ENCODE measurements at places on chromosomes 3 and 15.

DNA sequence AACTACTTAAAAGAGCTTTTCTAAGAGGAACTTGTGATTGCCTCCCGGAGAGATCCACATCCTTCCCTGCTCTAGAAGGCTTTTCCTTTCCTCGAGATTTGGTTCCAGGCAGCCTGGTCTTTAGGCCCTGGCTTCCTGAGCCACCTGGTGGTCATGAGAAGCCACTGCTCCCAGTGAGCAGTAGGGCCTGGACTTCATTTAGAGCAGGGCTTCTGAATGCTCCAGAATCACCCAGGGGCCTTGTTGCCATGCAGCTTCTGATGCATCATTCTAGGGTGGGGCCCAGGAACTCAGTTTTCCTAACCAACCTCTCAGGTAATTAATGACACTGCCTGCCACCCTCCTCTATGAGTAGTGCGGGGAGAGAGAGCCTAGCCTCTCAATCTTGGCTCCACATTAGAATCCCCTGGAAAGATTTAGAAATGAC lies 29.6 kb downstream of the PSMD6 start:
- DNase-seq = peak; percentile 71

DNA sequence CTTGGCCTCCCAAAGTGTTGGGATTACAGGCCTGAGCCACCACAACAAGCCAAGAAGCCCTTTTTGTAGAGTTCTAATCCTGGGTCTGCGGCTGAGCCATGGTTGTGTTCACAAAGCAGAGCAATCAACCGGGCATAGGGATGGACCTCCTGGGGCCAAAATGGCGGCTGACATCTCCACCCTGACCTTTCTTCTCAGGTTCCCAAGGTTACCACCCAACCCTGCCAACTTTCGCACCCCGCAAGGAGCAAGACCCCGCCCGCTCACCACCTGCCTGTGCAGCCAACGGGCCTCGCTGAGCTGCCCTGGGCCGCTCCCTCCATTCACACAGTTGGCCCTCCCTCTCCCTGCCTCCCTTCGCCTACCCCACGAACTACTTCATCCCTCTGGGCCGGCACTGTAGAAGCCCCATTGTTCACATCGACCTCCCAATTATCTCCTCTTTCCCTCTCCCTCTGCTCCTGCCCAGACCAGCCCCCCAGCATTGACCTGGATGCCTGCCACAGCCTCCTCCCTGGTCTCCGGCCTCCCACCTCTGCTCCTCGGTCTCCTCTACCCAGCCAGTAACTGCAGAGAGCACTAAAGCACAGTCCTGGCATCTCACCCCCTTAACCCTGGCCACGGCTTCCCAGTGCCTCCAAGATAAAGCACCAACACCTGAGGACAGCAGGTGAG lies 62.0 kb upstream of the TFRC start:
- DNase-seq = no peak

GRCh38 chr3:25040748-25041147 lies 387.3 kb upstream of the RARB start:
- DNase-seq = no peak

GRCh38 chr3:38644662-38645053 lies 4.8 kb downstream of the SCN5A start:
- no peak for DNase-seq

- DNase-seq = no peak
Observed at GRCh38 chr15:98620020-98620419, 28.3 kb upstream of the IGF1R start.

GRCh38 chr3:177475356-177475665 lies 278.0 kb upstream of the TBL1XR1 start:
- no peak for DNase-seq

DNA sequence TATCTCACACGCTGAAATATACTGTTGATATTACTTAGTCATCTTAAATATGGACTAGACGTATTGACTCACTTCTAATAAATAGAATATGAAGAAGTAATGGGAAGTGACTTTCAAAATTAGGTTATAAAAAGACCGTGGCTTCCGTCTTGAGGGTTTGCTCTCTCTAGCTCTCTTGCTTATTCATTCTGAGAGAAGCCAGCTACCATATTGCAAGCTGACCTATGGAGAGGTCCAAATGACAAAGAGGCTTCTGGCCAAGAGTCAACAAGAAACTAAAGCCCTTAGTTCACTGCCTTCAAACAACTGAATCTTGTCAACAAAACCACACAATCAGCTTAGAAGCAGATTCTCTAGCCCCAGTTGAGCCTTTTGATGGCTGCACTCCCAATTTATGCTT lies 46.1 kb downstream of the SLC9C1 start:
- no peak for DNase-seq

DNA sequence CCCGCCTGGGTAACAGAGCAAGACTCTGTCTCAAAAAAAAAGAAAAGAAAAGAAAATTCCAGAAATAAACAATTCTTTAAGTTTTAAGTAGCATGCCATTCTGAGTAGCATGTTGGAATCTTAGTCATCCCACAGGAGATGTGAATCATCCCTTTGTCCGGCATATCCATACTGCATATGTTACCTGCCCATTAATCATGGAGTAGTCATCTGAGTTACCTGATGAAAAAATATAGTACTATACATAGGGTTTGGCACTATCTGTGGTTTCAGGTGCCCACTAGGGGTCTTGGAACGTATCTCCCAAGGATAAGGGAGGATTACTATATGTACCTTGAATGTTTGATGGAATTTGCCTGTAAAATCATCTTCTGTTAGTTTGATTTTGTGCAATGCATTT lies 6.3 kb upstream of the CCR4 start:
- DNase-seq = no peak

- DNase-seq = no peak
Observed at GRCh38 chr15:48121849-48122248, 1.1 kb downstream of the SLC24A5 start.

DNA sequence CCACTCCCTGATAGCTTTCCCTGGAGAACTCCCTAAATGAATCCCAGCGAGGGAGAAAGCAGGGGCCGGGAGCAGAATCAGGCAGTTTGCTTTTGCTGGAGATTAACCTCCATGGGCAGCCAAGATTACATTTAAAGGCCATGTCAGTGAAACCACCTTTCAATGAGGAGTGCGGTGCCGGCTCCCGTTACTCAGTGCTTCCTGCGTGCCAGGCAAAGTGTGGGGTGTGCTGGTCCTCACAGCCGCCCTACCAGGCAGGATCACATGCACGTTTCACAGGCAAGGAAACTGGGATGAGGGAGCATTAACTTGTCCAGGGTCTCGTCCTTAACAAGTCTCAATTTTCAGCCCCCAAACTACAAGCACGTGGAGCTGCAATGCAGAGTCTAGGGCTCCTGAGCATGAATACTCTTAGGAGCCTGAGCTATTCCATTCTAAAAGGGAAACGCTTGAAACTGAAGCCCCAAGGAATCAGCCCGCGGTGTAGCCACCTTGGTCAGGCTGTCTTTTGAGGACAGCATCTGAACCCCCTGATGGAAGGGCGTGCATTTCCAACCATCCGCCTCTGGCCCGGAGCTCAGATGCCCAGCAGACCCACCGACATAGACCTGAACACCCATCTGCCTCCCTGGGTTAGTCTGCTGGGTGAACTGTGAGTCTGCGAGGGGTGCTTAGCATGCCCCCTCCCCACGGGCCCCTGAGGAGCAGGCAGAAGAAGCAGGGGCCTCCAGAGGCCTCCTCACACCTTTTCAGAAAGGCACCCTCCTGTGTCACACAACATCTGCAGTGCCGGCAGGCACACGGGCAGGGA lies 5.6 kb downstream of the IGDCC3 start:
- DNase-seq = no peak

GRCh38 chr3:194158942-194159439 lies 23.0 kb downstream of the HES1 start:
- DNase-seq = no peak

DNA sequence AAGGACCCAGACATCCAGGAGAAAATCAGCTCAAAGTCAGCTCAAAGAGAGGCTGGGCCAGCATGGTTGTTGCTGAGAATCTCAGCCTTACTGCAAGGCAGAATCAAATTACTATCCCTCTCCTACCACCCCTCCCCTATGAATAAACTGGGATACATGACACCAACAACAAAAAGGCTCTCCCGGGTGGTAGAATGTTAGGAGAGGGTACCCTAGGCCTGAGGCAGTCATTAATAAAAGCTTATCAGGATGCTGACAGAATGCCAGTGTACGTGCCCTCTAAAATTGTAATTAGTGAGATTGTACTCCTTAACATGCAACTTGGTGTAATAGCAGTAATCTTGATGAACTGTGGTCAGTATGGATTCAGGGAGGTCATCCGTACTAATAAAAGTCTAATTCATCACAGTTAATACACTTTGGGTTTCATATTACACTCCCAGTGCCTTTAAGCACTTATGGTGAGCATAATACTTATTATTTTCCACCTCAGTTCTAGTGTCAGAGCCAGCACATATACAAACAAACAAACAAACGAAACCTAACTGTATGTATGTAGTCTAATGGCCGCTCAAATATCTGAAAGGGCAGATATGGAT lies 76.5 kb downstream of the B3GALNT1 start:
- no peak for DNase-seq

DNA sequence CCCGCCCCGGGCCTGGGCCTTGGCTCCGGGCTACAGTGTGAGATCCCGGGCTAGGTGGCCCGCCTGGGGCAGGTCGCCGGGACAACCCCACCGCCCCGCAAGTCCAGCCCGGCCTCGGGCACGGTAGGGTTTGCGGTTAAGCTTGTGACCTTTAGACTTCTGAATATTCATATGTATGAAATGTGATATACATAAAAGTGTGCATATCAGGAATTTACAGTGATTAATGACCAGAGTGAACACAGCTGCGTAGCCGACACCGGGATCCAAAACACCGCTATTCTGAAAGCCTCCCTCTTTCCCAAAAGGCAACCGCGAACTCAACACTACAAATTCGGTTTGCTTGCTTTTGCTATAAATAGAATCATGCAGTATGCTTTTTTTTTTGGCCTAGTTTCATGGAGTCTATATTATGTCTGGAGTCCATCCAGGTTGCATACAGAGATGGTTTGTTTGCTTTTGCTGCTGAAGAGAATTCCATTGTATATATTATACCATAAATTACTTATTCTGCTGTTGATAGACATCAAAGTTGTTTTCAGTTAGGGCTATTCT lies 636 bp upstream of the SNRPA1 start:
- no peak for DNase-seq

GRCh38 chr15:39598186-39598850 lies 17.4 kb downstream of the THBS1 start:
- DNase-seq = no peak

DNA sequence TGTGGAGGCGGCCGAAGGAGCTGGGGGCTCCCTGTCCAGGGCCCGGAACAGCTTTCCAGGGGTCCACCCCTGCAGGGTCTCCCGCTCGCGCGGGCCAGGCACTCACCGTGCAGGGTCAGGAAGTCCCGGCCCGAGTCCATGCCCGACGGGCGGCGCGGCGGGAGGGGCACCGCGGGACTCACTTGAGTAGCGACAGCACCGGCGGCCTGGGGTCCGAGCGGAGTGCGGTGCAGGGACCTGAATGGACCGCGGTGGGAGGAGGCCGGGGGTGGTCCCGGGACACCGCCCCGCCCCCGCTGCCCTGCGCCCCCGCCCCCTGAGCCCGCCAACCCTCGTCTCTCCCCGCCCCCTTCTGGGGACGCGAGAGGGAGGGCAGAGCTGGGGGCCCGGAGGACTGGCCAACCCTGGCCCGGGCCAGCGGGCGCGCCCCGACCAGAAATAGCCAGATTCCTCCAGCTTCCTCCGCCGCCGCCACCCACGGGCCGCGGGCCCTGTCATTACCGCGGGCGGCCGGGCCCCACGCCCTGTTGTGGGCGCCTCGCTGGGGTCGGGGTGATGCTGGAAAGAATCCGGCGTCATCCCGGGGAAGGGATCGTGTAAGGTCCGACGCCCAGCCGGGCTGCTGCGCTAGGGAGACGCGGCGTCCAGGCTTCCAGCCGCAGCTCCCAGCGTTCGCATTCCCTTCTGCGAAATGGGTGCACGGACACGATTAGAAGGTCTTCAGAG lies at the start of gene PLCD1:
Gene PLCD1, minus strand, starts transcription at position 243 of the 726 bp plus-strand sequence. Its CDS starts 103 bp downstream, at position 140.
- DNase-seq = peak; percentile 85

DNA sequence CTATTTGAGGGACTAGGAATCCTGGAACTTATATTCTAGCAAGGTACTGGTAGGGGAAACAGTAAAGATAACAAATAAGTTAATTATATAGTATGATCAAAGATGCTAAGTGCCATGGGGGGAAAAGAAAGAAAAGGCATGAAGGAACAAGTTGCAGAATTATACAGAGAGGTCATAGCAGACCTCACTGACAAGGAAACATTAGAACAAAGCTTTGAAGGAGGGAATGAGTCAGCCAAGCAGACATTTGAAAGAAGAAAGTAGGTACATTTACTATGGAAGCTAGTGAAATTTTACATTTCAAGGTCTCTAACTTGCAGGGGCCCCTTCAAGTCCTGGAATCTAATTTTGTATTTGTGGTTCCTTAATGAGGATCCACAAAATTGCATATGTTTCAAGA lies 57.2 kb upstream of the TIPARP start:
- DNase-seq = no peak

DNA sequence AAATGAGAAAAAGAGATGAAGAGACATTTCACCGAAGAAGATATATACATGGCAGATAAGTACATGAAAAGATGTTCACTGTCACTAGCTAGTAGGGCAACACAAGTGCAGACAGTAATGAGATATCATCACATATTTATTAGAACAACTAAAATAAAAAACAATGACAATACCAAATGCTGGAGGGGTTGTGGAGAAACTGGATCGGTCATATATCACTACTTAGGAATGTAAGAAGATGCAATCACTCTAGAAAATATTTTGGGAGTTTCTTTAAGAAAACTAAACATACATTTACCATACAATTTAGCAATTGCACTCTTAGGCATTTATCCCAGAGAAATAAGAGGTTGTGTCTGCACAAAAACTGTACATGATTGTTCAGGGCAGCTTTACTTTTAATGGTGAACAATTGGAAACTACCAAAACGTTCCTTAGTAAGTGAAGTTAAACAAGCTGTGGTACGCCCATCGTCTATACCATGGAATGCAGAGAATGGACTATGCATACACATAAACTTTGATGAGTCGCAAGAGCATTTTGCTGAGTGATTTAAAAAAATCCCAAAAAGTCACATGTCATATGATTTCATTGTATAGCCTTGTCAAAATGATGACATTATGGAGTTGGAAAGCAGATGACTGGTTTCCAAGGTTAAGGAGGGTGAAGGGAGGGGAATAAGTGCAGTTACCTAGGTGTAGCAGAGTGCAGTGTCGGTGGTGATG lies 149.0 kb upstream of the UBE3A start:
- DNase-seq = no peak

GRCh38 chr3:42849017-42849416 lies 26.7 kb downstream of the CYP8B1 start:
- no peak for DNase-seq

GRCh38 chr3:16515885-16516420 lies 2.5 kb upstream of the RFTN1 start:
- no peak for DNase-seq

DNA sequence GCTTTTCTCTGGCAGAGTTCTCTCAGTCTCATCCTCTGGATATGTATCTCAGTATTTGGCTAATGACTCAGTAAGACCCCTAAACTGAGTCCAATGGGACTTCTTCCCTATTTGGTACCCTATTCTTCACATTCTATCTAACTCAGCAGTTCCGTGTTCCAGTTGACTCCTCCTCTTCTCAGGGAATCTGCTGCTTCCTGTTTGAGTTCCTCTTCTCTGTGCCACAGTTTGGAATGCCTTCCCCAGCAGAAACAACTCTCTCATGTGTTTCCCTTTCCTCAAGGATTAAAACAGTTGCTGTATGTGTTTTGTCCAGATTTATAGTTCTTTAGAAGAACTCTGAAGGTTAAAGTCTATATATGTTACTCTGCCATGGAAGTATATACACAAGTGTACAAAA lies 344.0 kb upstream of the RARB start:
- no peak for DNase-seq

GRCh38 chr3:15155840-15156360 lies 50.1 kb upstream of the CAPN7 start:
- no peak for DNase-seq
